Naive thymus-derived CD4-positive, alpha-beta T cell (primary cell): ENCODE measurements at places on chromosomes 6 and 20. TPM values are rescaled to one million over a fixed set of nuclear protein-coding genes. Genes with fewer than 3 reads are reported as not detected.

DNA sequence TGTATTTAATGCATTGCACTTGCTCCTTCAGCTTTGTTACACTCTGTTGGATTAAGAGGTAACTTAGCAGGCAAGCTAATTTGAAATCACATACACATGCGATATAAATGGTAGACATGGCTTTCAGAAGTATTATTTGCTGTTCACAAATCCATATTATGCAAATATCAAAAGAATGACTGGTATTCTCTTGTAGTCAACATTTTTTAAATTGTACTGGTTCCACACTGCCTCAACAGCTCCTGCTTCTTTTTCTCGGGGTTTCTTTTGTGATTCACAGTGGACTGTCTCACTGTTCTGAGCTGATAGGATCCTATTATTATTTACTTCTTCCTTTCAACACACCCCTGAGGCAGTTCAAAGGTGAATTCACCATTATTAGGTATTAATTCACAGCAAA is 927.4 kb downstream of the KIF16B start:
- no peak for DNase-seq

DNA sequence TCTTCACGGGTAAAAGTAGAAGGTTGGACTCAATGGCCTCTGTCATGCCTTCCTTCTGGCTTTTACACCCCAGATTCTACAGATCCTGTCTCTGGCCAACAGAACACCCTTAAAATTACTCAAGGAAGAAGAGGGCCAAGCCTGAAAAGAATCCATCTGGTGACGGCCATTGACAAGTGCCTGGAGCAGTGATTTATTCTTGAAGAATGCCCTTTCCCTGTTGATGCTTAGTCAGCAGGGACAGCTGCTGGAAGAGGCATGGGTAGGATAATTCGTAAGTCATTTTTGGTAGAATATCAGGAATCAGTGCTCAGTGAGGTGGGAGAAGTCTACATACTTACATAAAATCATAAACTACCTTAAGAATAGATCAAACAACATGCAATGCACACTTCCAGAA is 397.9 kb downstream of the SAMD5 start:
- DNase-seq: no peak

GRCh38 chr6:142940487-142940886 is 4.5 kb downstream of the HIVEP2 start:
- DNase-seq: no peak

- no peak for DNase-seq
Measured at GRCh38 chr20:59525500-59526241, 78.7 kb upstream of the PHACTR3 start.

GRCh38 chr6:37283671-37284151 is 25.8 kb upstream of the TMEM217 start:
- DNase-seq: no peak

ULBP3 gene
- not detected for total RNA-seq

TFAP2D gene
- not detected for total RNA-seq

- no peak for DNase-seq
Measured at GRCh38 chr6:112024464-112024863, 29.4 kb upstream of the CCN6 start.

PI16 gene
- total RNA-seq: 7.5 TPM

DNA sequence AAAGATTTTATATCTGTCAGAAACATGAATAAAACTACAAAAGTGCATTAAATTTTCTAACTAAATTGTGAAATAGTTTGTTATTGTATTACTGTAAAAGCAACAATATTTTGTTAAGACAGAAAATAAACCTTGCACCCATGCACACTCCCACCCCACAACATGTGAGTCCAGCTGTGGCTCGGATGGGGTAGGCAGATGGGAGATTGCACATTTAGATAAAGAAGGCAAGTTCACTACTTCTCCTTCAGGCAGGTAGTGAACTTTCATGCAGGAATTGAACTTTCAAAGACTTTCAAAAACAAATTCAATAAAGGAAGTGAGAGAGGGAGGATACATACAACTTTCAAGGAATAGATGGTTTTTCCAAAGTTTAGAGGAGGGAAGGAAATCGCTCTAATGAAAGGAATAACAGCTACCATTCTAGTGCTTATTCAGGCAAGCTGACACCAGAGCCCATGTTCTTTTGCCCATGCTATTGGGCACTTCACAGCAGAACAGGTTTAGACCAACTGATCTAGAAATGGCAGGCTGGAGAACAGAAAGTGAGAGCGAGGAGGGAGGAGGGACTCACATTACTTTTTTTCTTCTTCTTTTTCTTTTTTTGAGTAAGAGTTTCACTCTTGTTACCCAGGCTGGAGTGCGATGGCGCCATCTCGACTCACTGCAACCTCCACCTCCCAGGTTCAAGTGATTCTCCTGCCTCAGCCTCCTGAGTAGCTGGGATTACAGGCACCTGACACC is 28.5 kb downstream of the SF3B5 start:
- no peak for DNase-seq
